ENCODE measurements at places on chromosomes 2 and 18.

- DNase-seq: peak; percentile 68
These were observed 7.6 kb upstream of the CHRNA1 start for GRCh38 chr2:174771631-174772471.

DNA sequence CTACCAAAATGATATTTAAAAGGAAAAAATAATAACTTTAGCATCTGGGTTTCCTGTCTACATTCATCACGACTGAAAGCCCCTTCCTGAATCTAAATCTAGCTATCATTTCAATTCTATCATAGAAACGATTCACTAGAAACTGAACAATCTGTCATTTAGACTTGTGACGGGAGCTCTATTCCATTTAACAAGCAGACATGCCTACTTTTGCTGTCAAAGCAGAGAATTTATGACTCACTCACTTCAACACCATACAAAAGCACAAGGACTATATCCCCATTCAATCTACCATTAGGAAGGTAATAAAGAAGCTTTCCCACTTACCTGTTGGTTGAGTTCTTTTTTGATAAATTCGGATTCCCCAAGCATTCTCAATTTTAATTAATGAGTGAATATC, 1072.3 kb downstream of the LRP1B start:
- no peak for DNase-seq

GRCh38 chr18:2981212-2981728, 31.7 kb downstream of the LPIN2 start:
- peak; percentile 87 for DNase-seq

DNA sequence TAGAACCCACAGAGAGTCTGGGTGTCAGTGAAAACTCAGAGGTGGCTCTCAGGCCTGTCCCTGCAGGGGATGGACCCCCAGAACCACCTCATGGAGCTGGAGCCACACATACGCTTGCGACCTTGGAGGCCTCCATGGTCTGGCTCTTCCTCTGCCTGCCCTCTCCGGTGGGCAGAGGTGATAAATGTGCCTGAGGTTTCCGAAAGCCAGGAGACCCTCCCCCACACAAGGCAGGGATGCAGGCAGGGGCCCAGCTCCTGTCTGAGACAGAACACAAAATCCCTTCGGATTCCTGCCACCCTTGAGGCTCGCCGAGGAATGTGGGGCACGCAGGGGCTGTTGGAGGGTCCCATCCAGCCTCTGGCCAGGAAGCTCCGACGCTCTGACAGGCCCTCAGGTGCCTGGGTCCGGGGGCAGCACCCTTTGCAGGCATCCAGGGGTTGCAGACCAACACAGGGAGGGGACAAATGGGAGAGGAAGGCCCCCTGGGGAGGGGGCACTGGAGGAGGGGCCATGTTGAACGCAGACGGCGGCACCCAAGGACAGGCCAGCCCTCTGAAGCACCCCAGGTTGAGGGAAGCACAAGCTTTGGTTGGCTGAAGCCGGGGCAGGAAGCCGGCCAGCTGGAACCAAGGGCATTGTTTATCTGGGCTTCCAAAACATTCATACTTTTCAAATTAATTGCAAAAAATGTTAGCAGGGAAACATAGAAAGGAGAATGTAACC, 4.1 kb upstream of the SNED1 start:
- no peak for DNase-seq

DNA sequence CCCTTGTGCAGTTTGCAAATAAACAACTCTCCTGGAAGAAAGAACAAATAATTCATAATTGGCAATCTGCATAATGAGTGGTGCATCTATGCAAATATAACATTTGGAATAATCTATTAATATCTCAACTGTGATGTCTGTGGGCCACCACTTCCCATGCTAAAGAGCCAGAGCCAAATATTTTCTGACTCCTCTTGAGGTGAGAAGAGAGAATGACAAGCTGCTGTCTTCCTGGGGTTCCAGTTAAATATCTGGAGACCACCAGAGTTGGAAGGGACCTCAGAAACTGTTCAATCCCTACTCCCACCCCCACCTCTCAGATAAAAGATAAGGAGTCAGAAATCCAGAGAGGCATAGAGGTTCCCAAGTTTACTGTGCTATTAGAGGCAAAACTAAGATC, 241.0 kb upstream of the SLC14A2 start:
- no peak for DNase-seq

DNA sequence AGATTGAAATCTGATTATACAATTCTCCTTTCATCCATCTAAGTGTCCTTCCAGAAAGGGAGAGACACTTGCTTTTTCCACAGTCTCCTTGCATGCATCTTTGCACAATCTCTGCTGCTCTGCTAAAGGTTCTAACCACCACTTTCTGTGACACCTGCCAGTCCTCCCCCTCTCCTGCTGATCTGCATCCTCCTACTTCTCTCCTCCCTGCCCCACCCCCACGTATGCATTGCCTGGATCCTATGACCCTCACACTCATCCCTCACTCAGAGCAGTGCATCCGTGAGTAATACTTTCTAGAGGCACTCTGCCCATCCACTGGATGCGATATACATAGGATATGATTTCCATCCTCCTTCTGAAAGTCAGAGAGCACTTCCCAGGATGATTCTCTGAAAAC, 27.7 kb upstream of the TRAPPC8 start:
- DNase-seq: no peak

- no peak for DNase-seq
These were observed 40.7 kb downstream of the KCNIP3 start for GRCh38 chr2:95337829-95338228.

GRCh38 chr2:3557639-3558204, 411 bp downstream of the RNASEH1 start:
- no peak for DNase-seq

GRCh38 chr2:129575431-129575830, 404.0 kb upstream of the RAB6C start:
- no peak for DNase-seq

GRCh38 chr2:100054426-100054825, 88.0 kb downstream of the AFF3 start:
- DNase-seq: no peak

- DNase-seq: no peak
These were observed 20.4 kb upstream of the KCNS3 start for GRCh38 chr2:17858064-17858463.

GRCh38 chr18:9690418-9691188, 17.5 kb upstream of the RAB31 start:
- no peak for DNase-seq

DNA sequence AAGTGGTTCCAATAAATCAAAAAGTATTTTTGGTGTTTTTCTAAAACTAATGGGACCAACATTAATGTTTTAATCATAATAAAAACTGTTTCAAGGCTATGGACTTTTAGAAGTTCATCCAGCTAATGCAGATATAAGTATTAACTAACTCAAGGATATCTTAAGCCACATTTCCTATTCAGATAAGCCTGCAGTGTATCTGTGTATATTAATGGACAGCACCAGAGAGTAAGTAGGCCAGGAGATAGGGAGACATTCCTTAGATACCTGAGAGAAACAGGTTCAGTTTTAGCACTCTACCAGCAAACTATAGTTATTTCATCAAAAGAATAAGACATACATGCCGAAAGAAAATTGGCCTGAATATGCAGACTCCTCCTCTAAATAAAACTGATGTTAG, 27.3 kb downstream of the PREPL start:
- DNase-seq: no peak

GRCh38 chr2:67389286-67389685, 7.8 kb upstream of the ETAA1 start:
- peak; percentile 29 for DNase-seq

- no peak for DNase-seq
These were observed 381.6 kb downstream of the SUCLG1 start for GRCh38 chr2:84077496-84077895.

DNA sequence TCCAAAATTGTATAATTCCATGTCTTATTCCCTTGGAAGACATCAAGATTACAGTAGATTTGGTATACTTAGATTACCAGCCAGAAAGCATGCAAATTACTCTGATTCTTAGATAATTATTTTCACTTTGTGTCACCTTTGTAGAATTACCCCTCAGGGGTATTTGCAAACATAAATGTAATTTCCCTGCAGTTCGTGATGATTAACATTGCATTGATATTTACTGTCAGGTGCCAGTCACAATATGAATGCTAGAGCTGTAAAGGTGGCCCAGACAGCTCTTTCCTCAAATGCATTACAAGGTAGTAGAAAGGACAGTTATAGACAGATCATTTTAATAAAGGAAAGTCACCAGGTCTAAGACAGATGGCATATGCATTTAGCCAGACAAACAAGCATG, 1537.5 kb upstream of the PIK3C3 start:
- no peak for DNase-seq

GRCh38 chr2:130825966-130826253, 10.8 kb upstream of the ARHGEF4 start:
- no peak for DNase-seq

GRCh38 chr2:27809761-27810241, 38.3 kb downstream of the MRPL33 start:
- DNase-seq: no peak

GRCh38 chr2:70280242-70280798, 13.2 kb downstream of the SNRPG start:
- no peak for DNase-seq

DNA sequence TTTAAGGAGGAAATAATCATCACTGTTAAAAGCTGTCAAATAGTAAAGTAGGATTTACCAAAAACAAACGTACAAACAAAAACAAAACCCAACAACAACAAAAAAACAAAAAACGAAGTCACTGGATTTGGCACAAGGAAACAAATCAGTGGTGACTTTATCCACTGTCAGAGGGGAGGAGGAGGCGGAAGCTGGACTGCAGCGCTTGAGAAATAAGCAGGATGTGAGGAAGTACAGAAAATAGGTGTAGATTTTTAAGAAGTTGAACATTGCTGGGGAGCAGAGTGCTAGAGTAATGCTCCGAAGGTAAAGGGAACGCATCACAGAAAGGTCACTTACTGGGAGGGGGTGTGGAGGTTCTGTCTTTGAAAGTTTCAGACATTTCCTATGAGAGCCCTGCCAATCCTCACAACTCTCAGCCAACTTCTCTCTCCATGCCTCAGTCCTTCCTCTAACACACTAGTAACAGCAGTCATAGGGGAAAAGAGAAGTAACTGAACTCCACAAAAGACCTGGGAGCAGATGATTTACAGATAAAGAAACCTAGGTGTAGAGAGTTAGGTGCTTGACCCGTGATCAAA, 220.2 kb upstream of the SMAD7 start:
- no peak for DNase-seq

DNA sequence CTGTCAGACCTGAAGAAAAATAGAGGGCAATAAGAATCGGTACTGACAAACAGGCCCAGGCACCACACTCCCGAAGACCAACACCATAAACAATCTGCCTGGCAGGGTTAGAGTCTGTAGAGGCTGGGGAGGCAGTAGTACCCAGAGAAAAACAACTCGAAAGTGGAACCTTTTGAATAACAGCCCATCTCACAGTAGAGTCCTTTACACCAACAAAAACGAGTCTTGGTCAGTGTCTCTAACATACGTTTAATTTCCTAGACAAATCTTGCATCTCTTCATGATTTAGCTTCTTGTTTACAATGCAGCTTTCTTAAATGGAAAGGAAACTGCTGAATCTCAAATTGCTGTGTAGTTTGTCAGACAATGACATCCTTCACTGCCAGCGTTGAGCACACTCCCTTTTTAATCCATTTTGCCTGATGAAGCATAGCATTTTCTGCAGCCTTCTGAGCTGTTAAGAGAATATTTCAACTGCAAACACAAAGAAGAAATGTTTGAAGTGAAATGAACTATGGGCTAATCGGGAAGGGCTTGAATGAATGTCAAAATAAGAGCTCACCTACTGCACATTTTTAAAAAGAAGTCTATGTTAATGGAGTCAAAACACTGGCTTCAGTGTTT, 73.1 kb upstream of the DSG1 start:
- no peak for DNase-seq

All from fibroblast of the conjunctiva (primary cell).